ENCODE measurements at places on chromosomes 12 and 14.

GRCh38 chr14:70920608-70921007, 13.3 kb downstream of the PCNX1 start:
- DNase-seq: no peak

- DNase-seq: no peak
Measured at GRCh38 chr12:42593874-42594273, 4.3 kb upstream of the PRICKLE1 start.

DNA sequence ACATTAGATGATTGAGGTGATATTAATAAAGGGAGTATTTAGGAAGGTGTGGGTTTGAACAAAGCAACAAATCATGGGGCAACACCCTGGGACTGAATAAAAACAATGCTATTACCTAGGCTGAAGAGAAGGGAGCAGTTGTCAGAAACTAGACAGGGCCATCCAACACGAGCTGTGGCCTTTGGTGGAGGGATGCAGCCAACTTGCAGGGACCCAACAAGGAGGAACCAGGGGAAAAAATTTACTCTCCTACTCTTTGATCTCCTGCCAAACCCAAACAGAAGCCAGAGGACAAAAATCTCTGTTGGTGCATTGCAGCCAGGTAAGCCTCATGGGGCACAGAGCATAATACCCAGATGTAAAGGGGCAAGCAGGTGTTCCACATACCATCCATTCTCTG, 12.0 kb downstream of the SLC39A2 start:
- no peak for DNase-seq

DNA sequence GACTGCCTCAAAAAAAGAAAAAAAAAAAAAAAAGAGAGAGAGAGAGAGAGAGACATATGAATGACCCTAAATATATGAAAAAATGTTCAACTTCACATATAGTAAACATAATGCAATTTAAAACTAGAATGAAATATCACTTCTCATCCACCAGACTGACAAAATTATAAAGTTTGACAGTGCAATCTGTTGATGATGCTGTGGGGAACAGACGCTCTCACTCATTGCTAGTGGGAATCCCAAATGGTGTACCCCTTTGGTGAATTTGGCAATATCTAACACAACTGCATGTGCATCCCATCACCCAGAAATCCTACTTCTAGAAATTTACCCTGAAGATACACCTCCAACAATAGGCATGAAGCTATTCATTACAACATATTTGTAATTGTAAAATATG, 2.3 kb upstream of the GSG1 start:
- DNase-seq: peak; percentile 93

- no peak for DNase-seq
Measured at GRCh38 chr14:99232714-99233214, 39.2 kb downstream of the BCL11B start.

- peak; percentile 36 for DNase-seq
Measured at GRCh38 chr12:32211066-32211899, 104.6 kb downstream of the BICD1 start.

DNA sequence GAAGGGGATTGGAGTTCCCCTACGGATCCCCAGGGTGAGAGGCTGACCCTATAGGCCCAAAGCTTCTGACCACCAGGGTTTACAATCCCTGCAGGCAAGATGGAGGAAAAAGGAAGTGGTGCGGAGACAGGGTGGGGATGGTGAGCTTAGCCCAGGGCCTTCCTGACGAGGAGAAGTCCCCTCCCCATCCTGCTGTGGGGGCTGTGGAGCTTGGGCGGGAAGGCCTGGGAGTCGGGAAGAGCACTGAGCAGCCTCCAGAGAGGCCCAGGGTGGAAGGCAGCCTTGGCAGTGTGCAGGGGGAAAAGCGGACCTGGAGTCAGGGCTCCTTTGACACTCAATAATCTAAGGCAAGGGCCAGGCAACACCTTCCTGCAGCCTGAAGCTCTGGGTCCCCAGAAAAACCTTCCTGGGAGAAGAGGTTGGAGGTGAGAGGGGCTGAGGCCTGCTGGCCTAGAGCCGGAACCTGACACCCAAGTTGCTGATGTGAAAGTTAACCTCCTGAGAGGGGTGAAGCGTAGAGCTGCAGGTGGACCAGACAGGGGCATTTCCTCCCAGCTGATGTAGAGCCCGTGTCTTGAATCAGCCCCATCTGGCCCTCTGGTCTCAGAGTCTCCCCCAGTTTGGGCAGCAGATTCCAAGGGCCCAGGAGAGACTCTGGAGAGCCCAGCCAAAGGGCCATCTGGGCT, 6.0 kb downstream of the HDAC7 start:
- no peak for DNase-seq

DNA sequence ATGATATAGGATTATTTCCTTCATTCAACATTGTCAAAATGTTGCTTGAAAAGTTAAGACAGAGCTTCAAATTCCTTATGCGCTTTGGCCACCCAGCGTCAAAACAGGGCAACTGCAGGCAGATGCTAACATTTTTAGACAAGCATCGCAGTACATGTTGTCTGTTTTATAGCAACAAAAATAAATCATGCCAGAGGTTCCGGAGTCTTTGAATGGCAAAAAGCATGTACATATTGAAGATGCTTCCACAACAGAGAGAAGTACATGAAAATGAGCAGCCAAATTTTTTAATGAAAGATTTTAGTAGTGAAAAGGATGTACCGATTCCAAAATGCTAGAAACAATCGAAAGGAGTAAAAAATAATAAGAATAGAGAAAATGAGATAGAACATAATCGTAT, 49.8 kb upstream of the USP15 start:
- peak; percentile 69 for DNase-seq

DNA sequence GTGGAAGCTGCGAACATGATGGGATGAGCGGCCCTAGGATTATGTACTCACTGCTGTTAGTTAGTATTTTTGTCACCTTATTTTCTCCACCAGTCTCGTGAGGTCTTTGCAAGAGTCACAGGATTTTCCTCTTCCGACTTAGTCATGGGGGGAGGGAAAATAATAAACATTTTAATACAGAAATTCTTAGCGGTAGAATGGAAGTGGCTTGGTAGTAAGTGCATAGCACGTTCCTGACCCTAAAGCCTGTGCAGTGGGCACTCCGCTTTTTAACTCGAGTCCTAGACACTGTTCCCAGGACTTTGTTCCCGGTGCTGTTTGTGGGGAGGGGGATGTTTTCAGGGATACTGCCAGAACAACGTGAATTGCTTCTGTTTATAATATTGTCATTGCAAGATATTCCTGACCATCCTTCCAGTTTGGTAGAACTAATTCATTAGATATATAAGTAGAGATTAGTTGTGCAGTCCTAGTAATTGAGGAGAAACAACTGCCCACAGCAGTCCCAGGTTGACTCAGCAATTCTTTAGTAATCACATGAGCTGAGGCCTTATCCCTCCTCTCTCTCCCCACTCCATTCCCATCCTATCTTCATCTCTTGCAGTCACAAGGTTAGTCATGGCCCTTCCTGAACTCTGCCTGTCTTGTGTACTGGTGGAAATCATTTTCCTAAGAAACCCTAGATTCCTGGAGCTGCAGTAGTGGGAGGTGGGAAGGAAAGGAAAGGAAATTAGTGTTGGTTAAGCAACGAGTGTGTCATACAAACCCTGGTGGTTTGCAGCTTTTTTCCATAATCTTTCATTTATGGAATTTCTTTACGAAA, 799 bp downstream of the SLC38A6 start:
- peak; percentile 16 for DNase-seq

- peak; percentile 82 for DNase-seq
Measured at GRCh38 chr12:3493043-3493858, 2.2 kb downstream of the PRMT8 start.

DNA sequence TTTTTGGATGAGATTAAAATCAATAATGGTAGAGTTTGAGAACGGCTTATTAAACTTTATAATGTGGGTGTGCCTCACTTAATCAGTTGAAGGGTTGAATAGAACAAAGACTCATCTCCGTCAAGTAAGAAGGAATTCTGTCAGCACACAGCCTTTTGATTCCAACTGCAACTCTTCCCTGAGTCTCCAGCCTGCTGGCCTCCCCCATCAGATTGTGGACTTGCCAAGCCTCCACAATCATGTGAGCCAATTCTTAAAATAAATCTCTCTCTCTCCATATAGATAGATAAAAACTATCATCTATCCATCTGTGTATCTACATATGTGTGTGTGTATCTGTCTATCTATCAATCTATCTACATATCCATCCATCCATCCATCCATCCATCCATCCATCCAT, 127.4 kb upstream of the BTG1 start:
- DNase-seq: no peak

- no peak for DNase-seq
Measured at GRCh38 chr14:64734990-64735389, 30.8 kb downstream of the PLEKHG3 start.

DNA sequence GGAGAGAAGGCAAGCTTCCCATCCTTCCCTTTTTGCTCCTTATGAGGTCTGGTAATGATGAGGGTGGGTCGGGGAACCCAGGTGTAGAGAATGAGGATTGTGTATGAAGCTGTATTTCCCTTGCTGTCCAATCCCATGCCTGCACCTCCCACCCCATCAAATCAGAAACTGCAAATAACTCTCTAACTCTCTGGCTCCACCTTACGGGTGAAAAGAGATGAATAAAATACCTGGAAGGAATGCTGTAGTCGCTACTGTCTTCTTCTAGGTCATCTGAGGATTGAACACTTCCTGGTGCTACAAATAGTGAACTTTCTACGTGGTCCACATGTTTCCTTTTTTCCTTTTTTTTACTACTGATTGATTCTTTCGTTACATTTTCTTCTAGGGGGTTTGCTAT, 38.9 kb upstream of the DICER1 start:
- DNase-seq: no peak

- no peak for DNase-seq
Measured at GRCh38 chr14:81329640-81330381, 70.3 kb downstream of the STON2 start.

DNA sequence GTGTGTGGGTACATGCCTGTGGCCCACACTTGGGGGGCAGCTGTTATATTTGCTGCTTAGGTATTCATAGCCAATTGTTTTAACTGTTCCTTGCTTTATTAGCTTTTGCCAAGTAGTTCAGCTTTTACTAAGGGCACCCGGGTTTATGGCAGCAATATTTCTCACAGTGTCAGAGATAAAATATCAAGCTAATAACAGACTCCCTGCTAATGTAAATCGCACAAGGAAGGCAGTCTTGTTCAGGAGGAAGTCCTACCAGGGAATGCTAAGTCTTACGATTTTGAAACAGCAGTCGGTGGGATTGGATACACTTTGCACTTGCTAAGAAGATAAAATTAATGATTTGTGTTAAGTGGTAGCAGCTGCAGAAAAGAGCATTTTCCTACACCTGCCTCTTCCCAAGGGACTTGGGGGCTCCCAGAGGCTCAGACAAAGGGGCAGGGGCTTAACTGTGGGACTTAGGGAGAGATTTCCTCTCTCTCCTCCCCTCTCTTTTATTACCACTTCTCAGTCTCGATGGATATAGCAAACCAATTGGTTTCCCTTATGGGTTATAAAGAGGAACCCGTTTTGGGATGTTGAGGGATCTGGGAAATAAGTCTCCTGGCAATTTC, 175.1 kb downstream of the NRXN3 start:
- no peak for DNase-seq

GRCh38 chr12:119578112-119578511, 15.5 kb upstream of the TMEM233 start:
- DNase-seq: no peak

DNA sequence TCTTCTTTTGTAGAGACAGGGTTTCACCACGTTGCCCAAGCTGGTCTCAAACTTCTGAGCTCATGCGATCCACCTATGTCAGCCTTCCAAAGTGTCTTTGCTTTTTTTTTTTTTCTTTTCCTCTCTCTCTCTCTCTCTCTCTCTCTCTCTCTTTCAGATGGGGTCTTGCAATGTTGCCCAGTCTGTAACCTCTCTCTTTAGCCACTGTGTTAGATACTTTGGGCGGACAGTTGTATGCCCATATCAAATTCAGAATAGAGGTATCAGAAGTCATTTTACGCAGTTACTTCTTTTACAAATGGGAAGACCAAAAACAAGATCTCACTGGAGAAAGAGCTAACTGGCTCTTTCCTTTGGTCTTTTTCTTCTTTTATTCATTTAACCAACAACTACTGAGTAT, 6.7 kb downstream of the HEBP1 start:
- DNase-seq: no peak

Data from brain (organoid and tissue), 16 donors.